NCI-H1417 treated with DMSO at 0.1 percent for 48 hours (cell line): ENCODE measurements at places on chromosomes 4 and X.

GRCh38 chr4:128517096-128517738, 229.6 kb upstream of the PGRMC2 start:
- DNase-seq, result no peak

DNA sequence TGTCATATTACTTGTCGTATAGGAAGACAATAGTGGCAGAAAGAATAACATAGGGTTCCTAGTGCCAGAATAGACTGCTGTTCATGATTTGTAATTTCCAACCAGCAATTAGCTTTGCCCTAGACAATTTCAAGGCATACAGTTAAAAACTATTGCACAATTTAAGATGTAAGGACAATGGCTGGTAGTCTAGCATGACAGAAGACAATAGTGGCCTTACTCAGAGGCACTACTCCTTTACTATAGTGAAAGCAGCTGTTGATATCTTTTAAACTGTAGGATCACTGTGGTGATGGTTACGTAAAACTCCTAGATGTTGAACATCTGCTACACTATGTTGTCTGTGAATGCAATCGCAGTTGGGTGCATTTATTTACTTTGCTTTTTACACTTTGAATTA, 234.5 kb downstream of the RBMX2 start:
- no peak for DNase-seq

DNA sequence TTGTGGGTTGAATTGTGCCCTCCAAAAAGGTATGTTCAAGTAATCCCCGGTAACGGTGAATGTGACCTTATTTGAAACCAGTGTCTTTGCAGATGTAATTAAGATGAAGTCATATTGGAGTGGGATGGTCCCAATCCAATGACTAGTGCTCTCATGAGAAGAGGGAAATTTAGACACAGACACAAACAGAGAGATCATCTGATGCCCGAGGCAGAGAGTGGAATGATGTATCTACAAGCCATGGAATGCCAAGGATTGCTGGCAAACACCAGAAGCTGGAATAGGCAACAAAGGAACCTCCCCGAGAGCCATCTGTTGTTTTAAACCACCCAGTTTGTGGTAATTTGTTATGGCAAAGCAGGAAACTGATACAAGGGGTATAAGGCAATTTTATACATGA, 35.1 kb downstream of the RPS6KA3 start:
- DNase-seq, result no peak

DNA sequence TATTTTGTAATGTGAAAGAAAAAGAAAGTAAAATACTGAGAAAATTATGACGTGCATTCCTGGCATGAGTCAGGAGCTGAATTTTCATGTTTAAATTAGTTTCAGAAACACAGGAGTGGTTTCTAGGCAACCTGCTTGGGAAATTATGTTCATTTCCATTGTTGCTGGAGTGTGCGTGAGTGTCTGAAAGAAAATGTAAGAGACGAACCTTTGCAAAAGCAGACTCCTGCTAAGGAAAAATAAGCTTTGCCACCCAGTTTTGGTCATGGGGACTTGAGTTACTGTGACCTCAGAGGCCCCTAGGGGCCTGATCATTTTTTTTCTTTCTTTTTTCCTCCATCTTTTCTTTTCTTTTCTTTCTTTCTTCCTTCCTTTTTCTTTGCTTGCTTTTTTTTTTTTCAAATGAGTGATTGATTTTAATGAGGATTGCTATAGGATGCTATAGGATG, 18.8 kb upstream of the CHRNA9 start:
- DNase-seq, result no peak

DNA sequence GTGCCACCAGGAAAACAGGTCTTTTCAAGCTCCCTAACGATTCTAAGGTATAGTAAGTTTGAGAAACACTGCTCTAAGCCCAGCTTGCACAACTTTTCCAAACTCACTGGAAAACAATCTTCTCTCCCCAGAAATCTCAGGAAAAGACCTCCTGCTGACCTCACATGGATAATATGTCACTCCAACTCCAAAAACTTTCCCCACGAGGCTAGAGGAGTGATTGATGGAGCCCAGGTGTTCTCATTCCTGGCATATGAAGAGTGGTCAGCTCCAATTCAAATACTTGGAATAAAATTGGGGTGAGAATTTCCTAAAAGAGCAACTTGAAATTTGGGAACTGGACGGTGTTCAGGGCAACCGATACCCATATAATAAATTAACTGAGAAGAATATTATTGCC, 299.9 kb downstream of the PPP4R3C start:
- no peak for DNase-seq

- no peak for DNase-seq
Measured at GRCh38 chr4:10565166-10565780, 108.0 kb upstream of the ZNF518B start.

GRCh38 chr4:10296730-10297129, 160.5 kb downstream of the ZNF518B start:
- DNase-seq, result no peak

DNA sequence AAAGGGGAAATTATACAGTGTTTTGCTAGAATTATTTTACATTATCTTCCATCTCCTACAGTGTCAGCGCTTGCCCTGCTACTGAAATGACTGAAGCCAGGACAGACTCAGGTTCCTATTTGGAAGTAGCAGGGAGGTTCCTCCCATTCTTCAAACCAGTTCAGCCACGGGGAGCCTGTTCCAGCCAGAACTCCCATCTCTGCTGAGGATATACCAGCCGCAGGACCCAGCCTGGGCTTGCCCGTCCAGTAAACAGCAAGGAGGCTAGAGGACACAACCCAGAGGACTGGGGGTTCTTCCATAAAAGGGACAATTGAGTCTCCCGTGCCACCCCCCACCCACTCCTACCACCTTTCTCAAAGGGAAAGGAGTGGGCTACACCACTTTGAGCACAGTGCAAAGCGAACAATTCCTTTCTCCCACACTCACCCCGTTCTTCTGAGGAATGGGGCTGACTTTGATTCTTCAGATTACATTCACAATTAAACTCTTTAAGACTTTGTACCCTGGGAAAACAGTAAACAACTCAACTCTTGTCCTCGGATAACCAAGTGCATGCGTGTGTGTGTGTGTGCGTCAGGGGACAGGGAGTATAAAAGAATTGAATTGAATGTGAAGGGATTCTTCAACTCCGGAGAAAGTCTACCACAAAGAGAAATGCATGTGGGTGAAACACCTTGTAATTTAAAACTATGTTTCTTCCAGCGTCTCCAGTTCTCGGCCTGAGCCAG, 31.0 kb upstream of the PPARGC1A start:
- no peak for DNase-seq

DNA sequence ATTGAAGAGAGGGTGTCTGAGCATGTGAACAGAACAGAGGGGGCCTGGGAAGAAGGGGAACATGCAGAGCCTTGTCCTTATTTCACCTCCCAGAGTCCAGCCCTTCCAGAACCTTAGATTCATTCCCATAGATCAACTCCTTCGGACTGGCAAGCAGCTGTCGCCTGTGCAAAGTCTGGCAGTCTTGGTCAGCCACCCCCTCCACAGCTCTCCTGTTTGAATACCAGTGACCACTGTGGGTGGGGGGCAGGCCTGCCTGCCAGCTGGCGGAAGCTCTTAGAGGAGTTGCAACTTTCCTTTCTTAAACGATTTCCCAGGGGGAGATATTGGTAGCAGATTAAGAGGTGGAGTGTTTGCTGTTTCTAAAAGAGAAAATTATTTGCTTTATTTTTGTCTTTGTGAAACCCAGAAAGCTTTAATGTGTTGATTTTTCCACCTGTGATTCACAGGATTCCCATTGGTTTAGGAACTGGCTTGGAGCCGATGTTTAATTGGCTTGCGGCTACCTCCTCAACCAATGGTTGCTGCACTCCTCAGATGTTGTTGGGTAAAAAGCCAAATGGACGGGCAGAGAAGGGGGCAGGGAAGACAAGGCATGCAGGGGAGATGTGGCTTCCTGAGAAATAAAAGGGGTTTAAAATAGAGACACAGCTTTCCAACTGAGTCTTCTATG, 62.2 kb upstream of the PRPS1 start:
- DNase-seq, result no peak

- no peak for DNase-seq
Measured at GRCh38 chrX:47245156-47245555, 12.3 kb downstream of the USP11 start.

- DNase-seq, result no peak
Measured at GRCh38 chrX:1741816-1742394, 127.0 kb downstream of the ASMT start.

DNA sequence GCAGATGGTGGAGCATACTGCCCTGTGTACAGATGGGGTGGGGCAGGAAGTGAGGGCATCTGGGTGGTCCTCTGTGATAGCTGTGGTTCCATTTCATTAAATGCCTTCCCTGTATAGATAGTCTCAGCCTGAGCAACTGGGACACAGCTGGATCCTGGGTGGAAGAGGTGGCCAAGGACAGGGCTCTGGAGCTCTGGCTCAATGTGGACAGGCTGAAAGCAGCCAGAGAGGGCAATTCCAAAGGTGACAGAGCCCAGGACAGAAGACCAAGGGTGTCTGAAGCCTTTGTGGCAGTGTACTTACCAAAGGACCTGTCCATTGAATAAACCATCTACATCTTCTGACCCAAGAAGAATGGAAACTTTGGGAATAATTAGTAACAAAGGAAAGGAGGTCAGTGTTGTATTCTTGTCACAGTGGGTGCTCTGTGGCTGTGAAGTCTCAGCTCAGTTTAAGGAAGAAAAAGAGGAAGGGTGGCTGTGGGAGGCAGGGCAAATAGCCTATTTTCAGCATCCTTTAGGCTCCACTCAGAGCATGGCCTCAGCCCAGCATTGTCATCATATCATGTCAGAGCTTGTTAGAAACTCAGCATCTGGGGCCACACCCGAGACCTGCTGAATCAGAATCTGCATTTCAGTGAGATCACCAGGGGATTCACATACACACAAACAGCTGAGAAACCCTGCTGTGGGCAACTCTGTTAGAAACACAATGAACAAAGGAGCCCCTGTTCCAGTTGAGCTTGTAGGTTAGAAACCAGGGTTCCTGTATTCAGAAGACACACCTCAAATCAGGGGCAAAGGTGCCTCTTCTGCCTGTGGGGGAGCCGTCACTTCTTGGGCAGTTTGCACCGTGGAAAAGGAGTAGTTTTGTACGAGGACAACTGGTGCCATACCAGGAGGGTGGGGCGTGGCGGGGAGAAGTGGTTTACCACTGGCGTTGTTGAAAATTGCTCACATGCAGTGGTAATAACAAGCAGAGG, 168.6 kb downstream of the PTTG2 start:
- DNase-seq, result no peak

- DNase-seq, result no peak
Measured at GRCh38 chr4:48336146-48336870, 5.0 kb upstream of the SLAIN2 start.
